ENCODE measurements at places on chromosomes 2 and 18.

- no peak for DNase-seq
Measured at GRCh38 chr18:47036298-47036874, 965 bp upstream of the ELOA2 start.

GRCh38 chr2:168699844-168700417 lies 102.5 kb upstream of the NOSTRIN start:
- DNase-seq: no peak

GRCh38 chr18:841647-842370 lies 29.8 kb upstream of the YES1 start:
- no peak for DNase-seq

- DNase-seq: no peak
Measured at GRCh38 chr2:183037074-183037552, 1.1 kb downstream of the NCKAP1 start.
